ENCODE measurements at places on chromosomes 7 and 10.

- peak; percentile 68 for DNase-seq
Measured at GRCh38 chr10:42952349-42952748, 124.5 kb upstream of the RET start.

DNA sequence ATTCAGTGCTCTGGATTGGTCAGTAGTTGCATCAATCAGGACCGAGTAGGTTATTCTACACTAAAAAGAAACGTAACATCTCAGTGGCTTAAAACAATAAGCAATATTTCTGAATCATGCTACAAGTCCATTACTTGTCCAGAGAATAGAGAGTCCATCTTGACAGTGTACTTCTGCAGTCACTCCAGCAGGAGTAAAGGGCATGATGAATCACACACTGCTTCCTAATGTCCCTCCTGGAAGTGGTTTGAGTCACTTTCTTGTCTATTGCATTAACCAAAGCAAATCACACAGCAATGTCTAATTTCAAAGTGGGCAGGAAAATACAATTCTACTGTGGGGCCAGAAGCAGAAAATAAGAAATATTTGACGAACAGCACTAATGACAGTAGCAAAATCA is 124.8 kb downstream of the TSPAN12 start:
- DNase-seq, result no peak

DNA sequence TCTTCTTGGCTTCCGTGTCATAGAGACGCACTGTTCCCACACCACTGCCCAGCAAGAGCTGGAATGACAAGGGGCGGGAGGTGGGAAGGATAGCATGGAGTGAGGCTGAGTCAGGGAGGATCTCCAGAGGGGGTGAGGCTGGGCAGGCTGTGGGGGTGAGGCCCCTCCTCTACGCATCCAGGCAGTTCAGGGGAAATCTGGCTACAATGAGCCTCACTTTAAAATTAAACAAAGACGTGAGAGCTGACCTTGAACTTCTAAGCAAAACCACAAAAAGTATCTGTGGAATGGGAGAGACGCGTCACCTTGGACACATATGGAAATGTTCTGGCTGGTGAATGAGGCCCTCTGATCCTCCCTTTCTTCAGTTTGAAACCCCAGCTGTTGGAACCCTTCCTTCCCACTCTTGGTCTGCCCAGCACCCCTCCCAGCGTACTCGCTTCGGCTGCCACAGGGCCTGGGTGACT is 17.7 kb downstream of the WDR91 start:
- DNase-seq, result no peak

GRCh38 chr10:49009199-49009979 is 69.7 kb upstream of the LRRC18 start:
- no peak for DNase-seq

GRCh38 chr10:69243817-69244216 is 23.7 kb downstream of the HKDC1 start:
- no peak for DNase-seq

- DNase-seq, result no peak
Measured at GRCh38 chr7:21383227-21384220, 44.4 kb upstream of the SP4 start.

- peak; percentile 15 for DNase-seq
Measured at GRCh38 chr7:99012722-99013121, 131.2 kb downstream of the SMURF1 start.

- DNase-seq, result no peak
Measured at GRCh38 chr10:71177651-71178199, 34.6 kb upstream of the UNC5B start.

- no peak for DNase-seq
Measured at GRCh38 chr7:130071701-130072622, 1.6 kb downstream of the KLHDC10 start.

GRCh38 chr10:32346134-32346550 is 816 bp downstream of the EPC1 start:
- peak; percentile 97 for DNase-seq

DNA sequence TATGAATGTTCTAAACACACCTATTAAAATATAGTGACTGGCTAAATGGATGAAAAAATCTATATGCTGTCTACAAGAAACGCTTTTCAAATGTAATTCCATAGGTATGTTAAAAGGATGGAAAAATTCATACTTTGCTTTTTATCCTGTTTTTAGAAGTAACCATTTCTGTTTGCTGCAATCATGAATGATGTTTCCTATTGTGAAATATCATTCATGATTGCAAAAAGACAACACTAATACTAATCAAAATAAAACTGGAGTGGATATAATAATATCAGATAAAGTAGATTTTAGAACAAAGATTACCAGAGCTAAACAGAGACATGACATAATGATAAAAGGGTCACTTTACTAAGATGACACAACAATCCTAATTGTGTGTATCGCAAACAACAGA is 138.2 kb downstream of the FANK1 start:
- DNase-seq, result no peak

GRCh38 chr7:630111-630511 is 96.4 kb upstream of the DNAAF5 start:
- no peak for DNase-seq

DNA sequence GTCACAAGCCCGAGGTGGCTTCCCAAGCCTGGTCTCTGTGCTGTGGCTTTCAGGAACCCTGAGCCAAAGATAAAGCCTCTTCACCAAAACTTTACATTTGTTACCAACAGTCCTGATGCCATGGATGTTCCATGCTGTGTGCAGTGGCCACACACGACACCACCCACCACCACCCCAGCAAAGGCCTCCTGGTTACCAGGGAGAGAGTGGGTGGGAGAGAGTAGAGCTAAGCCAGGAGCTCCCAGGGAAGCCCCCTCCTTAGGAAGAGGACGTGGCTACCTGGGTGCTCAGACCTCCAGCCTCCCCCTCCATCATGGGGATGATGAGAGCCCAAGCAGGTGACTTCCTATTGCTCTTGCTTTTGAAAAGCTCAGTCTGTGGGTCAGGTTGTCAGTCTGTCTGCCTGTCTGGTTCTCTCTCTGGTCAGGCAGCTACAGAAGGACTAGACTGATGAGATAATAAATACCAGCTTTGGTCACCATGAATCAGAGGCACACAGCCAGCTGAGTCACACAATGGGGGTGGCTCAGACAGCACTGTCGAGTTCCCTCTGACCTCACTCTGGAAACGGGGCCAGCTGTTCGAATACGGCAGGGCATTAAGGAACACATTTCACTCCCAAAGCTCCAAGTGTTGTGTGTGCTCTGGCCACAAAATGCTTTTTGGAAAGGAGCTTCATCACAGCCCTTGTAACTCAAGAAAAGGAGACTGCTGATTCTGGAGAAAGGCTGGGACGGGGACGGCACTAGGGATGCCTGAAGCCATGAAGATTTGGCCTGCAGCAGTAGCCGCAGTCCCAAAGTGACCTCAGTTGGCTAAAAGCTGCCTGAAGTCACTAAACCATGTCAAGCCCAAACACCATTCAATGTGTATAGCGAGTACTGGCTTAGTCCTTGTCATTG is 166.0 kb downstream of the FANK1 start:
- peak; percentile 83 for DNase-seq

DNA sequence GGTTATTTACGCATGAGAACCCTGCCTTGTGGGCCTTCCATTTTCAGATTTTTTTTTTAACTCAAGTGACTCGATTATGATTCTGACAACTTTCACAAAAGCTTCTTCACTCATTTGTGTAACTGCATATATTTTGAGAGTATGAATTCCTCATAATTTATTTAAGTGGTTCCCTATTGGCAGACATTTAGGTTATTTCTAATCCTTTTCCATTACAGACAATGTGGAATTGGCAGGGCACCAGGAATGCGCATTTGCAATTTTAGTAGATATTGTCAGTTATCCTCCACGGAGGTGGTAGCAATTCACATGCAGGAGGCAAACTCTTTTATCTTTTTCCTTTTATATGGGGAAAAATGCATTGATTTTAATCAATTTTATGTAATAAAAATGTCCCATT is 2.5 kb downstream of the TMEM176B start:
- DNase-seq, result no peak

GRCh38 chr7:19916046-19916445 is 142.6 kb upstream of the TMEM196 start:
- no peak for DNase-seq

DNA sequence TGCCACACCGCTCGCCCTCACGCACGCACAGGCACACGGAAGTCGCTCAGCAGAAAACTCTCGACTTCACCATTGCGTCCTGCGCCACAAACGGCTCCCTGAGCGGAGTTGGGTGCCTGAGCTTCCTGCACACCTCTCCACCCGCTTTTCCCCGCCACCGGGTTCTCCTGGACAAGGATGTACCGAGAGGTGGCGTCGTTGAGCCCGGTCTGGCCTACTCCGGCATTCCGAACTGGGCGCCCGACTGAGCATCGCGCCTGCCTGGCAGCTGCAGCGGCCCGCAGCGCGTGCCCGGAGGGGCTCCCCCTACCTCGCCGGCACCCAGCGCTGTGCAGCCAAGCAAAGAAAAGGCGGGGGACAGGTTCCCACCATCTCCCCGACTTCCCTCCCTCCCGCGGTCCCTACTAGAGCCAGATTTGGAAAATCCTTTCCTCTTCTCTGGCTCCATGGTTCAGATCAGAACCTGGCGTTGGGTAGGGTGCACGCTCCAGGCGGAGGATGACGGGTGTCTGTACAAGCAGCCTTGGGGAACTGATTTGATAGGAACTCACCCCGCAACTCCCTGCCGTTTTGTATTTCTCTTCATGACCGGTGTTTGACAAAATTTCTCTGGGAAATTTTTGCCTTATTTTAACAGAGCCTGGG is 1.7 kb downstream of the SORCS3 start:
- DNase-seq, result peak; percentile 71

- DNase-seq, result no peak
Measured at GRCh38 chr7:20153567-20153966, 63.6 kb downstream of the MACC1 start.

DNA sequence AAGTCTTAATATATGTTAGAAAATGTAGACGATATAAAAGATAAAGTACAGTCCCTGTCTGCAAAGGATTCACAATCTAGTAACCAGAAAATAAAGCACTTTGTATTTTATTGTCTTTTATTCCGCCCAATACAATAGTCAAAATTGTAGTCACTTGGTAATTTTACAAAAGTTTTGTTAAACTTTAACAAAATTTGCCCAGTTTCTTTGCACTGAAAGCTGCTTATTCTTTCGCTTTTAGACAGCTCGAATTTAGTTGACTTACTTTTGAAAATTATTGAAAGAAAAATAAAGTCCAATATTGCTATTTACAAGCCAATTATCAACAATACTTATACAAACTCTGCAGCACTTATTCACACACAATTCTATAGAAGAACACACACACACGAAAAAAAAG is 534.9 kb upstream of the LRRTM3 start:
- DNase-seq, result no peak

GRCh38 chr10:110860576-110861241 is 11.0 kb upstream of the PDCD4 start:
- DNase-seq, result no peak

- no peak for DNase-seq
Measured at GRCh38 chr10:96890580-96890979, 58.5 kb downstream of the LCOR start.

GRCh38 chr10:1410469-1411395 is 326.6 kb downstream of the ADARB2 start:
- DNase-seq, result peak; percentile 49

DNA sequence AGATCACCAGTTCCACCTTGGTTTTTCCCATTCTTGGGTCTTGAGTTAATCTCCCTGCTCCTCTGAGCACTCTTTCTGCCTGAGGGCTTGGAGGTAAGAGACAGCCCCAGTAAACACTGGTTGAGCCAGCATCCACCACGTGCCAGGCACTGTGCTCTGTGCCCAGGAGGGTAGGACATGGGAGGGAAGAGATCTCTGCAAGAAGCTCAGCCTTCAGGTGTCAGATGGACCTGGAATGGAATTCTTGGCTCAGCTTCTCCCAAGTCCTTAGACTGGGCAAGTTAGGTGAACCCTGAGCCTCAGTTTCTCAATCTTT is 2.5 kb downstream of the ZYX start:
- no peak for DNase-seq

GRCh38 chr10:27743012-27743876 is 2.4 kb downstream of the MKX start:
- DNase-seq, result peak; percentile 74

DNA sequence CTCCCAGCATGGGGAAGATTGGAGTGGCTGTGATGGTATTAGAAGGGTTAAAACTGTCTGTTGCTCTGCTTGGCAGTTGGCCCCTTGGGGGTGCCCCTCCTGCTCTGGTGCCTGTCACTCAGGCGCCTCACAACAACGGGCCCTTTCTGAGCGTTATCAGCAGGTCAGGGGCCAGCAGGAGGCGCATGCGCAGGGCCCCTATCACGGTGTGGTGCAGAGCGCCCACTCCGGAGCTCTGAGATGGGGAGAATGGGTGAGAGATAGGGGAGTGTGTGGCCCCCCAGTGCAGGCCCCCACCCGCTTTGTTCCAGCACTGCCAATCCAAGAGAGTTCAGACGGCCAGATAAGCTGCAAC is 24.8 kb downstream of the GBX1 start:
- DNase-seq, result no peak

GRCh38 chr7:74653686-74654181 is 3.8 kb upstream of the GTF2I start:
- no peak for DNase-seq

DNA sequence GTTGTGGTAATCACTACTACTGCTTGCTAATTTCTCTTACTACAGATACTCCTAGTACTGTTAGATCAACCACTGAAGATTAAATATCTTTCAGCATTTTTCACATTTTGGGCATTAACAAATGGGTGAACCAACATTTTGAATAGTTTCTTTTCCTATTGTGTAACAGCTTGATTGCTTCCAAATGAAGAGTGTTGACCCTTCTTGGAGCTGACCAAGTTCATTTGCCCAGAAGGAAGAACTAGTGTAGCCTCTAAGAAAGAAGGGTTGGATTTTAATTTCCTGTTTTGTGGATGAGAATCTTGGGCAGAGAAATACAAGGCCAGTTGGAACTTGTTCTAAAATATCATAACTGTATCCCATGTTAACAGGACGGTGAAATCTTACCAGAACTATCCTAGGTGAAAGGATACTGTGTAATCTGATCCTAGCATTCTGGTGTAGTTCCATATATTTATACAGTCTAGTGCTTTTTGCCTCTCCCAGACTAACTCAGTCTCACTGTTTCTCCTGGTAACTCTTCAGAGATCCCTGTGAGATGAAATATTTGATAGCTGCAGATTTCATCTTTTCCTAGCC is 37.3 kb downstream of the SND1 start:
- DNase-seq, result no peak

GRCh38 chr10:35259769-35260397 is 76.4 kb upstream of the CCNY start:
- DNase-seq, result no peak

All from left forelimb (tissue), 1 donor.